IPS-NIHi11 (cell line): ENCODE measurements at places on chromosomes 1 and 21.

DNA sequence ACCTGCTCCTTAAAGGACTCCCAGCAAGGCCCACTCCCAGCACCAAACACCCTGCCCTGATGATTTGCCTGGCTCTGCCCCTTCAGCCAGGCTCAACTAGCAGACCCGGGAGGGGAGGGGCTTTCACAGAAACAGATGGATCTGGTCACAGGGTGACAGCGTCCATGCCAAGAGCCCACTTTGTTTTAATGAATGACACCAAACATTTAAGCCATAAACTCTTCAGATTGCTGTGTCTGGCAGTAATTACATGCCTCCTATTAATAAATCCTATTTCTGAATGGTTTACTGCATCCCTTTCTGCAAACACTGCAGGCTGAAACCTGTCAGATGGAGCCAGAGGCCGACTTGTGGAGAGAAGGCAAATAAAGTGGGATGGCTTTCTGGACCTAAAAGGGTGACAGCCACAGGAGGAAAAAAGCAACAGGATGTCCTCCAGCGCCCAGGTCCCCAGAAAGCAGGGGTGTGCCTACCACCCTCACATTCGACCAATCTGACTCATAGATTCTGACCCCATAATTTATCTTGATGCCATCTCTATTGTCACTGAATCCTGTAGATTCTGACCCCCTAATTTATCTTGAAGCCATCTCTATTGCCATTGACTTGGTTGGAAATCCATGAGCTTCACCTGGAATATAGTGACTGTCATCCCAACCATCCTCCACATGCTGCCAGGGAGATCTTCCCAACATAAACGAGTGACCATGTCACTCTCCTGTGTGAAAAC lies 200.9 kb downstream of the PLPP3 start:
- DNase-seq: no peak

- no peak for DNase-seq
Observed at GRCh38 chr1:178493301-178493741, 3.4 kb downstream of the CLEC20A start.

GRCh38 chr1:167463875-167464575 lies 54.3 kb downstream of the CD247 start:
- no peak for DNase-seq

GRCh38 chr1:241411776-241412338 lies 54.9 kb upstream of the RGS7 start:
- DNase-seq: no peak

- DNase-seq: no peak
Observed at GRCh38 chr1:198201956-198202784, 45.4 kb downstream of the NEK7 start.
